ENCODE measurements at places on chromosomes 16 and 17.

GRCh38 chr16:71853413-71853812 lies 7.6 kb downstream of the ATXN1L start:
- no peak for DNase-seq

DNA sequence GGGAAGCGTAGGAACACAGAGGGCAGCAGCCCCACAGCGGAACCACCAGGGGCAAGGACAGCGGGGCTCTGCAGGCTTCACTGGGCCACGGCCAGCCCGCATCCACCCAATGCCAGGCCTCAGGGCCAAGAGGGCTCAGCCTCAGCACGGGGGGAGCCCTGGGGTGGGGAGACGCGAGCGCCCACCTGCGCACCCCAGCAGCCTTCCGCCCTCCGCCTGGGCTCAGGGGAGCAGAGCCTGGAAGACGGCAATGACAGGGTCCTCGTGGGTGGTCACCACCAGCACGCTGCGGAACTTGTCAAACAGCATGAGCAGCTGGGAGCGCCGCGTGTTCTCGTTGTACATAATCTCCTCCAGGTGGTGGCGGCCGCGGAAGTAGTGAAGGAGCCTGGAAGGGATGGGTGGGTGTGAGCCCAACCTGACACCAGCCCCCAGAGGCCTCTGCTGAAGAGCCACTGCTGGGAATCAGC lies 8.5 kb downstream of the MPG start:
- no peak for DNase-seq

DNA sequence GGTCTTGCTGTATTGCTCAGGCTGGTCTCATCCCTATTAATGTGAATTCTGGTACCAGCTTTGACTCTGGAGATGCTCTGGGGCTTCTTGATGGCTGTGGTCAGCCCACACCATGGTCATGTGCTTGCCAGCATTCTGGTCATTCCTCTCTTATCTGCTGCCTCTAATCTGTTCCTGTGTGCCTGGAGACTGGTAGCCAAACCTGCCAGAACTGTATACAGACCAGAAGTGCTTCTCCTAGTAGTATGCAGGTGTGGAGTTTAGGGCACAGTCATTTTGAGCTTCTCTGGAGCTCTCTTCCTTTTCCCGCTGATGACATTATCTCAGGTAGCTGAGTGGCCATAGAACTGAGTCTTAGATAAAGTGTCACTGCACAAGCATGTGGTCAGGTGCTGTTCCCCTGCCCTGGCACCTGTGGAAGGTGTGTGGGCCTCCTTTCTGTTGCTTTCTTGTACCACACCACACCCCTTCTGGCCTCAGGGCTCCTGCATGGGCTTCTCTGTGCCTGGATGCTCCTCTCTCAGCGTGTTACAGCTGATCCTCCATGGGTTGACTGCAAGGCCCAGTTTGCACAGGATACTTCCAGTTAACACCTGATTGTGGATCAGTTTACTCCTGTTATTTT lies 162.7 kb downstream of the SPECC1 start:
- no peak for DNase-seq

DNA sequence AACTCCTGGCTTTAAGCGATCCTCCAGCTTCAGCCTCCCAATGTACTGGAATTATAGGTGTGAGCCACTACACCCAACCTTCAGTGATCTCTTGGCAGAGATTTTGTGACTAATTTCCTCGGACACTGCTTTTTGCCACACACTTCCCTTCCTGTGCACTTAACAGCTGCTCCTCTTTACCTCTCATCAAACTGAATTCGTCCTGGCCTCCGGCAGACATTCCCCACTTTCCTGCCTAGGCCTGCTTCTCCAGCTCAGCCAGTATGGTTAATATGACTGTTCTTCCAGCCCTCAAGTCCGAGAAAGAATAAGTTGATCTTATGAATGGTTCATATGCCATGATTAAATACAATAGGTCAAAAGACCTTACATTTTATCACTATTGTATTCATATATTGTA lies 69.0 kb upstream of the MTMR4 start:
- no peak for DNase-seq

- no peak for DNase-seq
Observed at GRCh38 chr16:10040136-10041080, 141.8 kb downstream of the GRIN2A start.

DNA sequence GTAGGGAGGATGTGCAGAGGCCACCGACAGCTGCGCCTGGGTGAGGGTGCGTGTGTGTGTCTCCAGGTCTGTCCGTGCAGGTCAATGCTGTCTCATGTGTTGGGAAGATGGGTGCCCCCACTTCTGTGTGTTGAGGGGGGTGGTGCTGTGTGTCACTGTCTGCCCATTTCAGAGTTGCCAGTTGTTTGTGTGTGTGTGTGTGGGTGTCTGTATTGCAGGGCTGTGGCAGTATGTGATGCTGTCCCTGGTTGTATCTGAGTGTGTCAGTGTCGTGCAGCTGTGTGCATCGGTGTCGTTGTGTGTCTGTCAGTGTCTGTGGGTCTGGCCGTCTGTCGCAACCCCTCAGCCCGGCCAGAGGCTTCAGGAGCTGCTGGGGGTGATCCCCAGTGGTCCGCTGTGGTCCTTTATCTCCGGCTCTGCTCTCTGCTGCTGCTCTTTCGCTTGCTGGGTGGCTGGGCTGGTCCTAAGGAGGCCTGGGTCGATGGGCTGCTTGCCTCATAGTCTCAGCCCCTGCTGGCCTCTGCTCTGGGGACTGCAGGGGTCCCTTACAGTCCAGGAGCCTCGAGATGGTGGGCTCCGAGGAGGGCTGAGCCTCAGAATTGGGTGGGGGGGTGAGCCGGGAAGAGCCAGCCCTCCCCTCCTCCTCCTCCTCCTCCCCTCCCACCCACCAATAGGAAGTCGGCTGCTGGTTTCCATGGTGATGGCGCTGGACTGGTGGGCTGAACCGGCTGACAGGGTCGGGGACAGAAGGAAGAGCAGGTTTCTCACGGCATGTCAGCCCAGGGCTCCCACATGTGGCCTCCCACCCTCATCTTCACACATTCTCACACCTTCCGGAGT lies at the start of gene TSPOAP1:
Gene TSPOAP1, minus strand, starts transcription at position 601 of the 840 bp plus-strand sequence. CDS start 875 bp downstream, outside the sequence.
- DNase-seq, result no peak

- no peak for DNase-seq
Observed at GRCh38 chr16:86508947-86509758, 1.2 kb upstream of the FOXF1 start.

DNA sequence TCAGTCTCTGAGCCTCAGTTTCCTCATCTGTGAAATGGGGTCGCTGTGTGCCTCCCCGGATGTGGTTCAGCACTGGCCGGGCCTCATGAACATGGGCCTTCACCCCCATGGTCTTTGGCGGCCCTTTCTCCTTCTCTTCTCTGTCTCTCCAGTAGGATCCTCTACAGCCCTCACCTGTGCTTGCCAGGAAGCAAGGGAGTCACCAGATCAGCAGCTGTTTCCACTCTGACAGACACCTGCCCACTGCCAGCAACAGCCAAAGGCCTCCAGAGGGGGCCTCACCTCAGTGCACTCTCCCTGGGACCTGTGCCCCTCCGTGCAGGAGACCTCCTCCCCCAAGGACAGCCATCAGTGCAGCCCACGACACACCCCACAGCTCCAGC lies 89.4 kb downstream of the C16orf78 start:
- no peak for DNase-seq

GRCh38 chr17:62658136-62658920 lies 30.9 kb downstream of the MRC2 start:
- no peak for DNase-seq

DNA sequence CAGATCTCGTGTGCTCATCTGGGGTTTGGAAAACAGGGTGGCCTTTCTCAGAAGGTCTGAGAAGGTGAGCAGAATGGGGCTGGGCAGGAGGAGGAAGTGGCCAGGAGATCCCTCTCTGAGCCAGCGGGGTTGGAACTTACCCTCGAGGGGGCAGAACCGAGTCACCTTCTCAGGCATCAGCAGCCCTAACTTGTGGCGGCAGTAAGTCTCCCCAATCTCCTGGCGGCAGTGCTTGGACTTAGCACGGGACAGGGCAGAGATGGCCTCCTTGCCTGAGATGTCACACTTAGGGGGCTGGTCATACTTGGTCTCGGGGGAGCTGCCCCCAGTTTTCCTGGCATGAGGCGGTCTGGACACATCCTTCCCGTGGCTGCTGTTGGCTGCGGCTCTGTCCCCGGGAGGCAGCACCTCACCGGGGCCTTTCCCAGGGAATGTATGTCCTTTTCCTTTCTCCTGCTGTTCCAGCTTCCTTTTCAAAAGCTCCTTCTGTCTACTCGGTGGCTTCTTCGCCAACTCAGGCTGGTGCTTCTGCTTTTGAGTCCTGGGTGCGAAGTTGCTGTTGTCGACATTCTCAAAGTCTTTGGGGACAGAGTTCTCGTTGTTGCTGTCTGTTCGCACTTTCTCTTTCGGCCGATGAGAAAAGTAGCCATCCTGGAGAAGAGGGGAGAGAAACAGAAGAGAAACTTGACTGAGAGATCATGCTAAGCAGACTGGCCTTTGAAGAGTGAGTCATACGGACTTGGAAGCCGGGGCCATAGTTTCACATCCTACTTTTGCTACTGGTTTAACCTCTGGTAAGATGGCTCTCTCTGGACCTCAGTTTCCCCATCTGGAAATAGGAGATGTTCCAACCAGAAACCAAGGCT lies 211.7 kb downstream of the XYLT1 start:
- no peak for DNase-seq

- no peak for DNase-seq
Observed at GRCh38 chr17:69505740-69506139, 91.2 kb downstream of the MAP2K6 start.

- DNase-seq, result no peak
Observed at GRCh38 chr16:5054876-5055865, 10.6 kb downstream of the C16orf89 start.

GRCh38 chr17:17781591-17782496 lies 54.9 kb downstream of the SREBF1 start:
- DNase-seq, result peak; percentile 67

DNA sequence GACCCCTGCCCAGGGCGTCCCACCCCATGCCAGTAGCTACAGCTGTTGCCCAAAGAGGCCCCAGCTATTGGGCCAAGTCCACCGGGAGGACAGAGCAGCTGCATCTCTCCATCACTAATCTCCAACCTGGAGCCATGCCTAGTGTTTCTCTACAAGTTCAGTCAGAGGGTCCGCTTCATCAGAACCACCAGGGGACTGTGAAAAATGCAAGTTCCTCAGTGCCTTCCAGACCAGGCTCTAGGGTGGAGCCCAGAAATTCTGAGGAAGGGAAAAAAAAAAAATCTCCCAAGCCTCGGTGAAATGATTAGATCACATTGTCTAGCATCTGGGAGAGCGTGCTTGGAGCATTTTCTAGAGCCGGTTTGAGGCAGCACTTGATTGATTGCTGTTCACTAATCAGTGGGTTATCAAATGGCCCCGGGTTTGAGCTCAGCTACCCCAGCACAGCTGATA lies 22.4 kb upstream of the HERPUD1 start:
- no peak for DNase-seq

- peak; percentile 35 for DNase-seq
Observed at GRCh38 chr16:20348365-20349185, 3.9 kb downstream of the UMOD start.

- DNase-seq, result no peak
Observed at GRCh38 chr17:38420518-38420917, 7.7 kb upstream of the ARHGAP23 start.

GRCh38 chr16:8796469-8797363 lies 723 bp downstream of the TMEM186 start:
- no peak for DNase-seq

DNA sequence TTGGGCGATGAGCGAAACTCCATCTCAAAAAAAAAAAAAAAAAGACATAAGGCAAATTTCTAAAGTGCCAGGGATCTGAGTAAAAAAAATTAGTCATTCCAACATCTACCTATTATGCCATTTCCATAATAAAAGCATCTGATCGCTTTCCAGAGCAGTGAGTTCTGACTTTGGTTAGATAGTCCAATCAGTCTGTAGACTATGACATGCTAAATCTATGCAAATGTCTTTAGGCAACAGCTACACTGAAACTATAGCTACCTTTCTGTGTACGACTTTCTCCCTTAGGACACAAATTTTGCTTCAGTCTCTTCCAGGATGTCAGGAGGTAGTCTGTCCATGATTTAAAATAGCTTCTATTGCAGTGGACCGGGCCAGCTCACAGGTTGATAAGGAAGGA lies 58.9 kb upstream of the ARHGAP44 start:
- no peak for DNase-seq
